ENCODE measurements at places on chromosomes 7 and 10.
A peak's percentile ranks its signal among the peaks of the same experiment; 100 is the strongest.

DNA sequence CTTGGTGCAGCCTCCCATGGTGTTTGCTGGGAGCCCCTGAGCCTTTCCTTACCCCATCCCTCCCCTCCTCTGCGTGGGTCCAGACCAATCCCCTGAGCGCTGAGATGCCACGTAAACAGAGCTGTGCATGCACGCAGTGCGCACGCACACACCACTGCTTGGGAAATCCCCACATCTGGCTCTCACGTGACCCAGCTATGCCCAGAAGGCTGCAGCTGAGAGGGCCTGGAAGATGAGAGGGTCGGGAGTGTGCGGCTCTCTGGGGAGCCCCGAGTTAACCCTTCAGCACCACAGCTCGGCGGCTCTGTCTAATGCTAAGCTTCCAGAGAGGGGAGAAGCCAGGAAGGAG is 177.2 kb downstream of the SH3PXD2A start:
- peak; percentile 96 for DNase-seq

DNA sequence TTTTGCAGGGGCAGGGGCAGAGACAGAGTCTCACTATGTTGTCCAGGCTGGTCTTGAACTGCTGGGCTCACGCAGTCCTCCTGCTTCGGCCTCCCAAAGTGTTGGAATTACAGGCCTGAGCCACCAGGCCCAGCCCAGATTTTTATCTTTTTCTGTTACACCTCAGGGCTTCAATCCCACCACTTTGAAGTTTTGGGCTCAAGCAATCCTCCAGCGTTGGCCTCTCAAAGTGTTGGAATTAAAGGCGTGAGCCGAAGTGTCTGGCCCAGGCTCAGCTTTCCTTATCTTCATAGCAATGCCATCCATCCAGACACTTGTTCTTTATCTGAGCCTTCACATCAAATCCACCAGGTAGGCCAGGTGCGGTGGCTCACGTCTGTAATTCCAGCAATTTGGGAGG is 4.1 kb downstream of the TAF6 start:
- no peak for DNase-seq

GRCh38 chr10:110349831-110350230 is 45.1 kb upstream of the SMNDC1 start:
- DNase-seq, result no peak

DNA sequence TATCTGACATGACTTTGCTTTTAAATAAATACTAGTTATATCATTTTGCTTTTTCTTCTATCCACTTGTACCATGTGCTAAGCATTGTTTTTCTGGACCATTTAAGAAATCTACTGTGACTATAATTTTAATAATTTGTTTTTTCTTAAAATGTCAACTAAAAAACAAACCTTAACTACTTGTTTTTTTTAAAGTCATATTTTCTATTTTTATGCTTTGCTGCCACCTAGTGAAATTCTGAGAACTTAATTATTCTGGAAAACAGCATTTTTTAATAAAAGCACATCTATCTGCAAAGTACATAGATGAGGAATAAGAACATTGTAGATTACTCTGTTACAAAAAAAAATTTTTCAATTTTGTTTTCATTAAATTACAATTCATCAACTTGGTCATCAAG is 47.4 kb downstream of the ORC5 start:
- no peak for DNase-seq

GRCh38 chr7:45921381-45921698 is 268 bp upstream of the IGFBP3 start:
- DNase-seq, result no peak

DNA sequence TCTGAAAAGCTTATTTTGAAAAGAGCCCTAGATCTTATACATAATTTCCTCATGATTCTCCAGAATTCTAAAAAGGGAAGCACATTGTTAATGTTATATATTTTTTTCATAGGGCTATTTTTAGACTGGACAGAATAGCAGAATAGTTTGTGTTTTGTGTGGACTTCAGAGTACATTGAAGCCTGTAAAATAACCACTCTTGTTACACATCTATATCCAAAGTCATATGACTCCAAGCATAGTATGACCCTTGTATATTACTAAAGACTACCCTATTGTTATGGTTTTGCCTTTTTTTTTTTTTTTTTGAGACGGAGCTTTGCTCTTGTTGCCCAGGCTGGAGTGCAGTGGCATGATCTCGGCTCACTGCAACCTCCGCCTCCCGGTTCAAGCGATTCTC is 26.1 kb upstream of the FIS1 start:
- no peak for DNase-seq

- DNase-seq, result no peak
Observed at GRCh38 chr10:124008187-124008586, 85.2 kb downstream of the CHST15 start.

GRCh38 chr7:24401628-24402593 is 117.9 kb downstream of the NPY start:
- DNase-seq, result no peak

GRCh38 chr7:125154930-125155329 is 225.3 kb upstream of the POT1 start:
- no peak for DNase-seq

- no peak for DNase-seq
Observed at GRCh38 chr7:1742555-1743303, 72.7 kb downstream of the ELFN1 start.

DNA sequence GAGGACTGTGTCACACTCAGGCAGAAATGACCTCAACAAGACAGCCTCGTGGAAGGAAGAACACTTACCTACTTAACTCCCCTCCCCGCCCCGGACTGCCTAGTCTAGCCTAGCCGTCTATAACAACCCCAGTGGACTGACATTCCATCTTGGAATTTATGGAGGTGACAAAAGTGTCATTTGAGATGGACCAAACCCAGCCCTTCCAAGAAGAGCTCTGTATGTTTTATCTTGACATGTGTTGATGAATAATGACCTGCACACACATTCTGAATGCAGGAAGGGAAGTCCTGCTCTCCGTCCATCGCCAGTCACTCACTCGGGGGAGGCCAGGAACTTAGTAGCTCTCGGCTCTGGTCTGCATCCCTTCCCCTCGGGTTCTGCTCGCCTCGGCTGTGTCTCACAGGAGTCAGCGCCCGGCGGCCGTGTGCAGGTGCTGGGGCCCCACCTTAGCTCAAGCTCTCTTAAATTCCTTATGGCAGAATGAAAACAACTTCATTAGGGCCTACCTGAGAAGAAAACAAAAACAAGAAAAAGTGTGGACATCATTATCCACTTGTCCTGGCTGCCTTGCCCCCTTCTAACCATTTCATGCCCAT is 140.9 kb upstream of the NPS start:
- DNase-seq, result no peak

DNA sequence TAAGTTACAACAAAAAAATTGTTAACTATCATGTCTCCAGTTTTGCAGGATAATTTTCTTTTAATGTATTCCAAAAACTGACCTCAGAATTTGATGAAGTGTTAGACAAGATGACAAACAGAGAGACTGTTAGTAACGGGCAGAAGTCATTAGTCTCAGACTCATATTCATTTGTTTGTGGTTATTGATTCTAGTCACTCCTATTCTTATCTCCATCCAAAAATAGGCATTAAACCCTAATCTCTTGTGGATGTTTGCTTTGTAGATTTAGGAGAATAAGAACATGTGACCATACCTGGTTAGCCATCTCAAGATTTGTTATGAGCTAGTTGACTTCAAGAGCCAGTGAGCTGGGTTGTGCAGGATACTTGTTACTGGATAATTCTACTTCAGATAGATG is 261.1 kb downstream of the AUTS2 start:
- no peak for DNase-seq

DNA sequence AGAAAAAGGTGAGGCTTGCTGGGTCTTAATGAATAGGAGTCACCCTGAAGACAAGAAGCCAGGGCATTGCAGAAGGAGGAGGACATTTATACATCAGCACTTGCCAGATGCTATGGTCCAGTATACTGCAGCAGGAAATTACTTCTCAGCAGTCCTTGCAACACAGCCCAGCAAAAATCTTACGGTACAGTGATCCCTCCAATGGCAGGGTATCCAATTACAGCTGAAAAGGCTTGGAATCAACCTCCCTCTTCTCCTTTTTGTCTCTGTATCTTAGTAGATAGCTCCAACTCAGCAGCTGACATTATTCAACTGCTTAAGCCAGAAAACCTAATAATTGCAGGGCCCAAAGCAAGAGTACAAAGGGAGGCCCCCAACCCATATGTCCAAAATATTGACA is 128.3 kb upstream of the COBL start:
- DNase-seq, result no peak

DNA sequence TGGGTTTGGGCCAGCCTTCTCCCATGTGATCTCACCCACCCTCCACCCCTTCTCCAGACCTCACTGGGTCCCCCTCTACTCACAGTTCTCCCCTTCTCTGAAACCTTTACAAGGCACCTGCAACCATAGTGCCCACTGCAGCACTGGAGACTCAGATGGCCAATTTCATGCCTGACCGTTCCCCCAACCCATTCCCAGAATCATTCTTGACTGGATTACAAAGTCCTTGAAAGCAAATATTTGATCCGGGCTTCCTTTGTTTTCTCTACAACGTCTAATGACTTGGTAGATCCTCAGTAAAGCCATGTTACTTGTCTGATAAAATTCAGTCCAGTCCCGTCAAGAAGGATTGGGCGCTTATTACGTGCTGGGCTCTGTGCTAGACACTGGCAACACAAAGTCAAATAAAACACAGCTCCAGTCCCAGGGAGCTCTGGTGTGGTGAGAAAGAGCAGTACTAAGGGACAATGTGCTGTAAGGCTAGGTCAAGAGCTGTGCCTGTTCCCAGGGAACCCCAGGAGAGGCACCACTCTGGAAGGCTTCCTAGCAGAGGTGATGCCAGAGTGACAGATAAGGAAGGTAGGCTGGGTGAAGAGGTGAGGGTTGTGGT is 36.5 kb downstream of the SH3PXD2A start:
- no peak for DNase-seq

DNA sequence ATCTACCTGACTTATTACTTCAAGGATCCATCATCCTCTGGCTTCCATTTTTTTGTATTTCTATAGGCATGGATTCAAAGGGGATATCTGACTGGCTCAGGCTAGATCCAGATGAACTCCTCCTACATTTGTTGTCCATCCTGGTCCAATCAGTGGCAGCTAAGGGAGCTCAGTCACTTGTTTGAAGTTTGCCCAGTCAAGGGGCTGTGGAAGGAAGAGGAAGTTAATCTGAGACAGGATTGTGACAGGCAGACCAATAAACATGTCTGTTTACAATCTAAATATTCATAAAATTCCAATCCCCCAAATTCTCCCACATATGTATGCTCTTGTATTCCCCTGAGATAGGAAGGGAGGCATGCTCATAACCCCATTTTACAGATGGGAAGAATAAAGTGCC is 48.7 kb downstream of the CAV1 start:
- DNase-seq, result no peak

GRCh38 chr10:130707389-130707979 is 571.3 kb downstream of the GLRX3 start:
- no peak for DNase-seq

GRCh38 chr10:16612115-16612980 is 90.7 kb upstream of the C1QL3 start:
- peak; percentile 9 for DNase-seq

All from hepatic stellate cell (primary cell).